T-helper 17 cell (primary cell): ENCODE measurements at places on chromosomes 5 and 9.

DNA sequence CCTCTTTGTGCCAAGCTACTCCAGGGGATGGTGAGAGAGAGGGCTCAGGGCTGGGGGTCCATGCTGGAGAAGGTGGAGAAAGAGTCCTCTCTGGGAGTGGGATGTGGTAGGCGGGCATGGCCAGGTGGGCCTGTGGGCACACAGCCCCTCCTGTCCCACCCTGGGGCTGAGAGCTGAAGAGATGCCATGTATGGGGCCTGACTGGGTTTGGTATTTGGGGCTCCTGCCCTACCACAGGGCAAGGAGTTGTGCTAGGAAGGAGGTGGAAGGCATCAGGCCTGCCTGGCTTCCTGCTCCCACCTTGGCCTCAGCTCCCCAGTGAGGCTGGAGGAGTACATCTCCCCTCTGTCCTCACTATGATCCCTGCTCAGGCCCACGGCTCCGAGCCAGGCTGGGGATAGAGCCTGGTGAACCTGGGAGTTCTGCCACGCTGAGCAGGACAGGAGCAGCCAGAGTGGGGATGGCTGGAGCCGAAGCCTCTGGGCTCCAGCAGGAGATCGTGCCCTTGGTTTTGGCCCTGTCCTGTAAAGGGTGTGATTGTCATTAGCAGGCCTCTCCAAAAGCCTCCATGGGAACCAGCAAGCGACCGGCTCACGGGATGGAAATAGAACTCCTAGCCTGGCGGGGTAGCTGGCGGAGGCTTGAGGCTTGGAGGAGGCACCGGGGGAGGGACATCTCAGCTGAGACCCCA lies 75.5 kb downstream of the CACNA1B start:
- no peak for DNase-seq

DNA sequence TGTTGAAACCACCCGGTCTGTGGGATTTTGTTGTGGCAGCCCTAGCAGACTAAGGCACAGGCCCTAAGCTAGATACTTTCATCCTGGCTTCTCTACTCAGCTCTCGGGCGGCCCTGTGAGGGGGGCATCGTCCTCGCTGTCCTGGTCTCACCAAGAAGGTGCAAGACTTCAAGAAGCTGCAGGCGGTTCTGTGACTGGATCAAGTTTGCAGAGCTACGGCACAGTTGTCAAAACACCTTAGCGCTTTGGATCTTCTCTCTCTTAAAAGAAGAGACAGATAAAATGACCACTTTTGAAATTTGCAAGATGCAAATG lies 119.4 kb upstream of the PHYKPL start:
- DNase-seq: no peak

DNA sequence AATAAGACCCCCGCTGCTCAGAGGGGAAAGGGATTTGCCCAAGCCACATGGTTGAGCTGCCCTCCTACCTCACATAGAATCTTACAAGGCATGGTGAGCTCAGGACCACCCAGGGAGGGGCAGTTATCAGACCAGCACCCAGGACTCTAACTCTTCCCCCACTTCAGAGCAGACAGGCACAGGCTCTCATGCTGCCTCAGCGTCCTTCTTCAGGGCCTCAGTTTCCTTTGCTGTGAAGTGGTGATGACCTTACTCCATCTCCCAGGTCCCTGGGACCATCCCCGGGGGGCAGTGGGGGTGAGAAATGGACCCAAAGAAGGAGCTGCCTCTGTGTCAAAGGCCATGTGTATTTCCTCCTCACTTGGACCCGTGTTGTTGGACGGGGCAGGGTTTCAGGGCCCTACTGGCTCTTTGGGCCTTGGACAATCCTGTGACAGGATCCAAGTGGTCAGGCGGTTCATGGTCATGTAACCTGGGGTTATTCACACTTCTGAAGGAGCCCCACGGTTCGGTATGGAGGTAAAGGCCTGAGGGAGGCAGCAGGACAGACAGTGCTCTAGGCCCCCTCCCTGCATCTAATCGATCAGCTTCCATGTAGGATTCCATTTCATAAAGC lies 31.7 kb upstream of the CSF1R start:
- DNase-seq: no peak

DNA sequence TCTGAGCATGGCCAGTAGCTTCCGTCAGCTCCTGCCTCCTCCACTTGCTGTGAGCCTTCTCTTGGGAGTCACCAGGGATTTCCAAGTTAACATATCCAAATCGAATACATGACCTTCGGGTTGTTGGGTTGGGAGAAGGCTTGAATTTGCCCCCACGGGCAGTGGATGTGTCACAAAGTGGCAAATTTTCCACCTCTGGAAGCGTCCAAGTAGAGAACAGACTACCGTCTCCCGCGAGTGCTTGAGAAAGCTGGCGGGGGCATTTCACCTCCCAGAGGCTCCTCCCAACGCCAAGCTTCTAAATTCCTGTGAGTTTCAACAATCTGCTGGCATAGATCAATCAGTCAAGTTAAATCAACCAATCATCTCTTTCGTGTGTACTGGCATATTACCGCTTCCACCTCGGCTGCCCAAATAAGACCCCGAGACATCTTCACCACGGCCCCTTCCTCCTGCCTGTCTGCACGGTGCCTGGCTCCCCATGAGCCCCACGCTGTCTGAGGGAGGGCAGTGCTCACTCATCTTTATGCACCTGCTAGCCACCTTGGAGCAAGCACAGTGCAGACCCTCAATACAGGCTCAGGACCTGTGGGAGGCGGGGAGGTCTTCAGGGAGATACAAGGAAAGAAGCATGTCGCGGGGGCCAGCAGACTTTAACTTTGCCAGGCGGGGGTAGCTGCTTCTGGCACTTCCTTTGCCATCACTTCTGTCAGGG lies 79.1 kb downstream of the MRPL36 start:
- no peak for DNase-seq

GRCh38 chr9:98900244-98900643 lies 43.5 kb upstream of the COL15A1 start:
- no peak for DNase-seq

GRCh38 chr9:86685556-86685955 lies 261.8 kb downstream of the GAS1 start:
- no peak for DNase-seq

DNA sequence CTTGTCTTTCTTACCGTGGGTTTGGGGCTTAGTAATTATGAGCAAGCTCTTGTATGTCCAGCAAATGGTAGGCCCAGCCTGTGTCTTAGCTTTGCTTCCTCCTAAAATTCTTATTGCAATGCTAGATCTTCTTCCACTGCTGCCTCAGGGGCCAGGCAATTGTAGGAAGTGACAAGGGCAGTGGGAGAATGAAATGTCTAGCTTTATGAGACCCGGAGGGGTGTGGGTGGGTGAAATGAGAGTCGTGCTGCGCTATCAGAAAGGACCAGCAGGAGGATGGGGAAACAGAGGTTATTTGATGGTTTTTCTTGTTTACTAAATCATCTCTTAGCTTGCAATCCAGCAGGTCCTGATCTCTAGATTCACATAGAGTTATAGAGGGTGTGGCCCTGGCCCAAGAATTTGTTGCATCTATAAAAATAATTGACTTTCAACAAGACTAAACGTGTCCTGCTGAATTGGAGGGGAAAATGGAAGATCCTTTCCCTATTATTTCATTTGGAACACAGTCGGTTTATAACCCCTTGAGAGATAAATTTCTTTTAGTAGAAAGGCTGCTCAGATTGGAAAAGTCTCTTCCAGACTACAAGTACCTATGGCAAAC lies 43.7 kb downstream of the ZNF366 start:
- no peak for DNase-seq

GRCh38 chr5:107092695-107093094 lies 578.0 kb downstream of the EFNA5 start:
- DNase-seq: no peak

GRCh38 chr9:73596321-73596720 lies 444.7 kb downstream of the ANXA1 start:
- no peak for DNase-seq

- DNase-seq: no peak
These were observed 53.9 kb upstream of the PTCH1 start for GRCh38 chr9:95570646-95571045.

DNA sequence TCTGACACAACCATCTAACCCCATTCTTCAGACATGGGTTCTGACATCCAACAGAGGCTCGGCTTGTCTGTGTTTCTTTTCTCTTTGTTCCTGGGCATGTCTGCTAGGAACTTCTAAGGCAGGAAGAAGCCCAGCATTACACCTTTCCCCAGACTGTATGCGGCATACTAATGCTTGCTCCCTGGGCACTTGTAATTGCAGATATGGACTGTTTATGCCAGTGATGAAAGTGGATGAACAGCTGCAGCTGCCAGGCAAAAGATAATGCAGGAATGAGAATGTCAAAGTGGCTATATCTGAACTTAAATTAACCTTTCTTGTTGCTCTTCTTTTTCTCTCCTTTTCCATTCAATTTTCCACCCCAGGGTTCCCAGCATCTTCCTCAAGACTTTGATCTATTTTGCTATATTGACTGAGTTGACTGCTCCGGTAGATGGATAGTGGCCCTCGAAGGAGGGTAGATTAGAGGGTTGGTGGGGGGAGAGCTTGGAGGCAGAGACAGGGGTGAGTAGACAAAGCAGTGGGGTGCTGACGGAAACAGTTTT lies 344.4 kb downstream of the MAN2A1 start:
- no peak for DNase-seq

GRCh38 chr9:21995666-21996398 lies 1.2 kb downstream of the CDKN2B-AS1 start:
- peak; percentile 11 for DNase-seq

DNA sequence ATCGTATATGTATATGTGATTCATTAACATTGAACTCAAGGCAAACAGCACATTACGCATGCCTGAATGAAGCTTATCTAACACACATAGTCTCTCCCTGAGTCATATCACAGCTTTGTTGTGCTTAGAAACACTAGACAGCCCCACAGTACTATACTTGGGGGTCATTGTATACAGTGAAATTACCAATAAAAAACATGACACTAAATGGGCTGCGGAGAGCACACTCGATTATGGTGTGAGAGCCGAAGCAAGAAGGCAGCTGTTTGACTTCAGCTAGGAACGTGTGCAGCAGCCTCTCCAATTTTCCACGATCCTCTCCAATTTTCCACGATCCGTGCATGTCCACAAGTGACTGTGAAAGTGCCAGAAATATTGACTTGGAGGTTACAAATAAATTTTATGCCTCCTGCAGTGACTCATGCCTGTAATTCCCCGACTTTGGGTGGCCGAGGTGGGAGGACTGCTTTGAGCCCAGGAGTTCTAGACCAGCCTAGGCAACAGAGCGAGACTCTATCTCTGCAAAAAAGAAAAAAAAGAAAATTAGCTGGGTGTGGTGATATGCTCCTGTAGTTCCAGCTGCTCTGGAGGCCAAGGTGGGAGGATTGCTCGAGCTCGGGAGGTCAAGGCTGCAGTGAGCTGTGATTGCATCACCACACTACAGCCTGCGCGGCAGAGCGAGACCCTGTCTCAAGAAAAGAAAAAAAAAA lies 102.4 kb downstream of the DAPK1 start:
- no peak for DNase-seq

- no peak for DNase-seq
These were observed 268.8 kb upstream of the ANKRD55 start for GRCh38 chr5:56501781-56502557.

DNA sequence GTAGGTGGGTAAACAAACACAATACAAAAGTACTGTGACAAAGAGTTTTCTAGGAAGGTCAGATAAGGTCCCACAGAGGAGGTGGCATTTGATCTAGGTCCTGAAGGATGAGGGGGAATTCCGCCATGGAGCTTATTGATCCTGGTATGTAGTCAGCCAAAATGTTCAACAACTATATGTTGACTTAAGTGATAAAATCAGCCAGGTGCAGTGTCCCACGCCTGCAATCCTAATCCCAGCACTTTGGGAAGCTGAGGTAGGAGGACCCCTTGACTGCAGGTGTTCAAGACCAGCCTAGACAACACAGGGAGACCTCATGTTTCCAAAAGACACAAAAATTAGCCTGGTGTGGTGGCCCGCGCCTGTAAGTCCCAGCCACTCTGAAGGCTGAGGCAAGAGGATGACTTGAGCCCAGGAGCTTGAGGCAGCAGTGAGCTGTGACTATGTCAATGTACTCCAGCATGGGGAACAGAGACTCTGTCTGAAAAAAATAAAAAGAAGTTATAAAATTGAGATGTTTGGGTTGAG lies 46.4 kb upstream of the PLIN2 start:
- no peak for DNase-seq

- DNase-seq: no peak
These were observed 48.7 kb upstream of the C5orf47 start for GRCh38 chr5:173940269-173940668.

DNA sequence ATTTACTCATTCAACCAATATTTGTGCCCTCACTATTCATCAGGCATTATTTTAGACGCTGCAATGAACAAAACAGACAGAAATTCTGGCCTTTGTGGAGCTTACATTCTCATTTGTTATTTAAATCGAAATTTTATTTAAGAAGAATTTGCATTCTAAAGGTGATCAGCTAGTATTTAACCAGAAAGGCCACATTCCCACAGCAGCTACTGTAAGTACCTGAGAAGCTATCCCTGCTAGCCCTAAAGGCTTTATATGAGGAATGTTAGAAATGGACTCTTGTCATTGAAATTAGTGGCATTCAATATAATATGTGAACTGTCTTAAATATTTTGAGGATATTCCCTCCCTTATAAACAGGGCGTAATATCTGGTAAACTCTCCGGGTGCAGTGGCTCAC lies 35.0 kb upstream of the GOLM1 start:
- DNase-seq: no peak

DNA sequence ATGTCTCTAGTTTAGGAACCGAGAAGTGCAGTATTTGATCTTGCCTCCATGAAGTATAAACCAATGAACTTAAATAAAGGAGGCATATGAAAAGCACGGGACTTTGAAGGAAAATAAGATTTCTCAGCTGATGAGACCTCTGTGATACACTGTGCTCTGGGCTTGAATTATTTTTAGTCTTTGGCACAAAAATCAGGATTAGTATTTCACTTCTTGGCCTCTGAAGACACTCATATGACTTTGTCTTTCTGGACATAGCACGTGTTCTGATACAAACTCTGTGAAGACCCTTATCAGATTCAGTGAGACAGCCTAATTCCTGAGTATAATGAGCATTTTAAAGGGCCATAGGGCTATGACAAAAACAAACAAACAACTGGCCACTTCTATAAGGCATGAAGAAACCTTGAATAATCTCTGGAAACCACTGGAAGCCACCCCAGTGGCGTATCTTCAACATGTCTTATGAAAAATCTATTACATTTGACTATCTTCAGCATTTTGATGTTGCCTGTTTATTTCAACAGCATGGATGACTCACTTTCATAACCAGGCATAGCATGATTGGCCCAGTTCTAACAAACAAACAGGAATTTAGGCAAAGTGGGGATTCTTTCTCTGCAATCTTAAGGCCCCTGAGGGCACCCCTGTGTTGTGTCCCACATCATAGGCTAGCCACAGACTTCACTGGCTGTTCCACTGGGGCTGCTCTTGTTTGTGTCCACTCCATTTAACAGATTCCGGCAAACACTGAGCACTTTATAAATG lies 90.3 kb upstream of the ZNF462 start:
- DNase-seq: no peak
